Vagina (tissue), 2 donors: ENCODE measurements at places on chromosomes 3 and 15. TPM values are rescaled to one million over a fixed set of nuclear protein-coding genes. Genes with fewer than 3 reads are reported as not detected.
A peak's percentile ranks its signal among the peaks of the same experiment; 100 is the strongest.

DNA sequence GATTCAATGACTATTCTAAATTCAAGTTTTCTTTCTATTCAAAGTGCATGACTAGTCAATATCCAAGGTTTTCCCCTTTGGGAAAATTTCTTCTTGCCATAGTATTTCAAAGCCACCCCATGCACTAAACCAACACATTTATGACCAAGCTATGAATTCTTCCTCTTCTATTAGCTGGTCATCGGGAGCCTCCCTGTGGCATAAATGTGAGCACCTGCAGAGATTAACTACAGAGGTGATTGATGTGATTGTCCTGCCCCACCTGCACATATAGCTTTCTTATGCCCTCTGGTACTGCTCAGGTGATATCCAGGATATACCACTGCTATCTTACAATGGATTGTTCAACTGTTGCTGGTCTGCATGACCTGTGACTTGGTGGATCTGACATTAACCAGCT is 694.9 kb downstream of the ZBBX start:
- no peak overlapping the region for H3K27ac ChIP-seq
- no peak overlapping the region for H3K4me3 ChIP-seq
- no peaks in the 10 kb centered on the region for H3K4me1 ChIP-seq
- no peak for DNase-seq

- DNase-seq, result no peak
- no peaks in the 10 kb centered on the region for H3K27me3 ChIP-seq
- H3K27ac ChIP-seq, result peak overlapping the region; percentile 85
These were observed 319 bp downstream of the LNP1 start for GRCh38 chr3:100401674-100402041.

DNA sequence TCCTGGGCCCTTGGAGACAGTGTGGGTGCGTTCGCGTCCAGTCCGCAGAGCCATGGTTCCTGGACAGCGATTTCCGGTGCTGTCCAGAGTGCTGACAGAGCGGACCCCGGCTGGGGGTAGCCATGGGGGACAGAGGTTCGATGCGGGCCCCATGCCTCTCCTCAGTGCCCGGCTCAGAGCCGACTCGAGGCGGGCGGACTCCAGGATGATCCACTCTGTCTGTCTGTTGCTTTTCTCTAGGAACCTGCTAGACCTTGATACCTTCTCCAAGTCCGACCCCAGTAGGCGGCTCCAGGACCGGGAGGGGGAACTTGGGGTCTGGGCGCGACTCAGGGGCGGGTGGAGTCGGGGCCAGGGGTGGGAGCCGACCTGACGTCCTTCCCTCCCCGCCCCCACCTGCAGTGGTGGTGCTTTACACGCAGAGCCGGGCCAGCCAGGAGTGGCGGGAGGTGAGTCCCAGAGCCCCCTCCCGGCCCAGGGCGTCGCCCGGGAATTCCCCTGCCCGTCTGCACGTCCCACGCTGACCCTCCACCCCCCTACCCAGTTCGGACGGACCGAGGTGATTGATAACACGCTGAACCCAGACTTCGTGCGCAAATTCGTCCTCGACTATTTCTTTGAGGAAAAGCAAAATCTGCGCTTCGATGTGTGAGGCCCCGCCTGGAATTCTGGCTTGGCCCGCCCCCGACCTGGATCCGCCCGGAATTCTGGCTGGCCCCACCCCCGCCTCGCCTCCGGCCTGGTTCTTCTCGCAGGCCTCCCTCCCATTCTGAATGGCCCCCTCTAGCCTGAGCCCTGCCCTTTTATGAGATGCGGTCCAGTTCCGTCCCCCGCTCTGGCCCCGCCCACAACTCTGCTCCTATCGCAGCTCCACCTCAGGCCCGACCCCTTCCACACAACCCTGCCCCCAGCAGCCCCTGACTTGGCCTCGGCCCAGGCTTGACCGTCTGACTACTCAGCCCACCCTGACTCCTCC is 1.0 kb downstream of the CPNE9 start:
- H3K4me3 ChIP-seq, result peak overlapping the region; percentile 22
- H3K36me3 ChIP-seq, result no peaks in the 10 kb centered on the region
- no peak for DNase-seq
- H3K27me3 ChIP-seq, result no peaks in the 10 kb centered on the region
- peaks cover 19% of the 10 kb centered on the region for H3K4me1 ChIP-seq
- no peak overlapping the region for H3K27ac ChIP-seq

DNA sequence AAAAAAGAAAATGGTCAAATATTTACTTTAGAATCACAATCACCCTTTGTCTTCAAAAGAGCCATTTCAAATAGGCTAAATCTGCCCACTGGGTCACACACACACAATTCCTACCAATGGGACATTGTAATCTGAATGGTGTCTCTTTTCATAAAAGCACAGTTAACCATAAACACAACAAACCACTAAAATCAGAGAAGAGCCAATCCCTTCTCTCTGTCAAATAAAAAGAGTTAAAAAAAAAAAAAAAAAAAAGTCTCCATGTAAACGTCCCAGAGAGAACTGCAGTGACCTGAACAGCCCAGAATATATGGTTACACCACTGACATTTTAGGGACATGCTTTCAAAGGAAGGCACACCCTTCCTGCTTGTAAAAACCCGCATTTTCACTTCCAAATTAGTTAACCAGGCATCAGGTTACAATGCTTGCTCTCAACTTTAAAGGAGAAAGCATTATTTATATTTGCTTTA is 63.7 kb downstream of the PRICKLE2 start:
- H3K27me3 ChIP-seq, result no peaks in the 10 kb centered on the region
- no peak overlapping the region for H3K4me3 ChIP-seq
- H3K36me3 ChIP-seq, result no peaks in the 10 kb centered on the region
- DNase-seq, result no peak
- peak overlapping the region; percentile 76 for H3K27ac ChIP-seq
- H3K4me1 ChIP-seq, result peaks cover 71% of the 10 kb centered on the region

GRCh38 chr3:135444058-135444457 is 521.5 kb upstream of the PPP2R3A start:
- no peaks in the 10 kb centered on the region for H3K27me3 ChIP-seq
- no peak overlapping the region for H3K27ac ChIP-seq
- H3K4me3 ChIP-seq, result no peak overlapping the region
- H3K36me3 ChIP-seq, result no peaks in the 10 kb centered on the region

DNA sequence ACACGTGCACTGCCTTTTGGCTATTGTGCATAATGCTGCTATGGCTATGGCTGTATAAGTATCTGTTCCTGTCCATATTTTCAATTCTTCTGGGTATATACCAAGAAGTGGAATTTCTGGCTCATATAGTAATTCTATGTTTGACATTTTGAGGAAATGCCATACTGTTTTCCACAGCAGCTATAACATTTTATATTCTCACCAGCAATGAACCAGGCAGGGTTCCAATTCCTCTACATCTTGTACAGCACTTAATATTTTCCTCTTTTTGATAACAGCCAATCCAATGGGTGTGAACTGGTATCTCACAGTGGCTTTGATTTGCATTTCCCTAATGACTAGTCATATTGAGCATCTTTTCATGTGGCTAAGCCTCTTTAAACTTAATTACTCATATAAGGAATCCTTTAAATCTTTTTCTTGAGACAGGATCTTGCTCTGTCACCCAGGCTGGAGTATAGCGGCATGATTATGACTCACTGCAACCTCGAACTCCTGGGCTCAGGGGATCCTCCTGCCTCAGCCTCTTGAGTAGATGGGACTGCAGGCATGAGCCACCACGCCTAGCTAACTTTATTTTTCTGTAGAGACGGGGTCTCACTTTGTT is 38.1 kb upstream of the IGDCC4 start:
- no peaks in the 10 kb centered on the region for H3K27me3 ChIP-seq
- H3K4me1 ChIP-seq, result no peaks in the 10 kb centered on the region
- H3K4me3 ChIP-seq, result no peak overlapping the region
- peaks cover 63% of the 10 kb centered on the region for H3K36me3 ChIP-seq
- H3K27ac ChIP-seq, result no peak overlapping the region

Gene LRRC2
- 2.0 TPM for total RNA-seq

Gene PPP1R14D
- not detected for total RNA-seq
